Type B pancreatic cell (in vitro differentiated cells): ENCODE measurements at places on chromosomes 2 and 18. TPM values are rescaled to one million over a fixed set of nuclear protein-coding genes. Genes with fewer than 3 reads are reported as not detected.

DNA sequence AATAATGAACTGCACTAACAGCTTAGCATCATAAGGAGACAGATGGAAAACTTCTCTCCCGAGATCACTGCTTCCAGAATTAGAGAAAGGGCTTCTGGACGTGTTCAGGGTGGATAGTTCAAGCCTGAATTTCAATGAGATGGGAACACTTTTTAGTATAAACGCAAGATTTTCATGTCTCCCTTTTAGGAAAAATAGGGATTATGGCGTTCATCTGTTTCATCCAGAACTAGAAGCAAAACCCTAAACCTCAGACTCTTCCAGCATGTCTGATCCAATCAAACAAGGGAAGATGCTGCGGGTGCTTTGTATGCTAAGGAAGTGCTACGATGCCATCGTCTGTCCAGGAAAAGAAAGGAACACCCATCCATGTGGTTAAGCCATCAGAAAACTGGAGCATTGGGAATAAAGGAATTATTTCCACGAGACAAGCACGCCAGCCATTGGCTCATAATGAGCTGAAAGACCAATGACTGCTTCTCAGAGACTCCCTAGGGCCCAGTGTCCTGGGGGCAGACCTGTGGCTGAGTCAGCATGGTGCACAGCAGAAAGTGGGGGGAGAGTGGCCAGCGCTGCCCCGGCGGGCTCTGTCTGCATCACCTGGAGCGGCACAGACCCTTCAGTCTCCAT is 65.9 kb upstream of the AFF3 start:
- no peak overlapping the region for H3K27ac ChIP-seq
- H3K36me3 ChIP-seq, result no peaks in the 10 kb centered on the region
- peaks cover 11% of the 10 kb centered on the region for H3K27me3 ChIP-seq
- DNase-seq, result no peak
- no peak overlapping the region for H3K4me3 ChIP-seq

GRCh38 chr2:25176541-25177181 is 8.3 kb upstream of the POMC start:
- H3K4me3 ChIP-seq, result no peak overlapping the region
- DNase-seq, result no peak
- peaks cover 11% of the 10 kb centered on the region for H3K4me1 ChIP-seq
- H3K27me3 ChIP-seq, result peaks cover 37% of the 10 kb centered on the region
- H3K27ac ChIP-seq, result no peak overlapping the region
- no peaks in the 10 kb centered on the region for H3K36me3 ChIP-seq

The GPC1 gene
- total RNA-seq, result 58.0 and 78.0 TPM in 2 replicates

DNA sequence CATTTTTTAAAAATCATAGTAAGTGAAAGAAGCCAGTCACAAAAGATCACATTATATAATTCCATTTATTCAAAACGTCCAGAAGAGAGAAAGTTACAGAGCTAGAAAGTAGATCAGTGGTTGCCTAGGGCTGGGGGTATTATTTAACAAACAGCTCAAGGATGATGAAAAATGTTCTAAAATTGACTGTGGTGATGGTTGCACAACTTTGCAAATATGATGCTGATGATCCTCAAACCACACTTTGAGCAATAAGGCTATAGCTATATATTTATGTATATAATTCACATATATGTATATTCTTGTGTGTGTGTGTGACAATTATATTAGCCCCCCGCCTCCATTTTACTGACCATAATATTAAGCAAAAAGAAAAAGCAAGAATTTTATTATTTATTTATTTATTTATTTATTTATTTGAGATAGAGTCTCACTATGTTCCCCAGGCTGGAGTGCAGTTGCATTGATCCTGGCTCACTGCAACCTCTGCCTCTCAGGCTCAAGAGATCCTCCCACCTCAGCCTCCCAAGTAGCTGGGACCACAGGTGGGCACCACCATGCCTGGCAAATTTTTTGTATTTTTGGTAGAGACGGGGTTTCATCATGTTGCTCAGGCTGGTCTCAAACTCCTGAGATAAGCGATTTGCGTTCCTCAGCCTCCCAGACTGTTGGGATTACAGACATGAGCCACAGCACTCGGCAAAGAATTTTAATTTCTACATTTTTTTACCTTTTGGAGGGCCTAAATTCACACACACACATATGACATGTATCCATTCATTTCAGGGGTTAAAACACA is 1.9 kb downstream of the WDR12 start:
- DNase-seq, result no peak
- H3K27me3 ChIP-seq, result no peaks in the 10 kb centered on the region
- H3K4me3 ChIP-seq, result peak overlapping the region; percentile 99
- peaks cover 25% of the 10 kb centered on the region for H3K36me3 ChIP-seq
- H3K27ac ChIP-seq, result no peak overlapping the region

DNA sequence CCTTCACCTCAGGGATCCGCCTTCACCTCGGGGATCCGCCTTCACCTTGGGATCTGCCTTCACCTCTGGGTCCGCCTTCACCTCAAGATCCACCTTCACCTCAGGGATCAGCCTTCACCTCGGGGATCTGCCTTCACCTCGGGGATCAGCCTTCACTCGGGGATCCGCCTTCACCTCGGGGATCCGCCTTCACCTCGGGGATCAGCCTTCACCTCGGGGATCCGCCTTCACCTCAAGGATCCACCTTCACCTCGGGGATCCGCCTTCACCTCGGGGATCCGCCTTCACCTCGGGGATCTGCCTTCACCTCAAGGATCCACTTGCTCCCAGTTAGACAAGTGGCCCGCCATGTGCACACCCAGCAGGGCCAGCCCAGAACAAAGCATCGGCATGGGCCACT is 7.3 kb downstream of the KIF1A start:
- H3K4me1 ChIP-seq, result no peaks in the 10 kb centered on the region
- peak; percentile 66 for DNase-seq
- no peak overlapping the region for H3K27ac ChIP-seq
- no peak overlapping the region for H3K4me3 ChIP-seq

- peaks cover 5% of the 10 kb centered on the region for H3K4me1 ChIP-seq
- no peaks in the 10 kb centered on the region for H3K27me3 ChIP-seq
- H3K27ac ChIP-seq, result no peak overlapping the region
- no peak overlapping the region for H3K4me3 ChIP-seq
Observed at GRCh38 chr2:62783679-62784078, 78.2 kb downstream of the EHBP1 start.

GRCh38 chr2:108634011-108634410 is 85.3 kb upstream of the RANBP2 start:
- no peak overlapping the region for H3K27ac ChIP-seq
- H3K36me3 ChIP-seq, result no peaks in the 10 kb centered on the region
- no peaks in the 10 kb centered on the region for H3K27me3 ChIP-seq
- H3K4me1 ChIP-seq, result peaks cover 36% of the 10 kb centered on the region

- no peaks in the 10 kb centered on the region for H3K27me3 ChIP-seq
- no peaks in the 10 kb centered on the region for H3K4me1 ChIP-seq
- H3K36me3 ChIP-seq, result no peaks in the 10 kb centered on the region
- no peak overlapping the region for H3K27ac ChIP-seq
- H3K4me3 ChIP-seq, result no peak overlapping the region
Observed at GRCh38 chr18:67682516-67682915, 166.0 kb upstream of the DSEL start.

- no peak for DNase-seq
- no peak overlapping the region for H3K4me3 ChIP-seq
- peaks cover 8% of the 10 kb centered on the region for H3K4me1 ChIP-seq
- no peaks in the 10 kb centered on the region for H3K27me3 ChIP-seq
Observed at GRCh38 chr18:59954241-59954640, 54.4 kb downstream of the PMAIP1 start.

The DYSF gene
- total RNA-seq, result 1.7 and 4.2 TPM in 2 replicates

- H3K4me3 ChIP-seq, result no peak overlapping the region
- peaks cover 12% of the 10 kb centered on the region for H3K4me1 ChIP-seq
- DNase-seq, result no peak
- no peaks in the 10 kb centered on the region for H3K27me3 ChIP-seq
- no peaks in the 10 kb centered on the region for H3K36me3 ChIP-seq
- H3K27ac ChIP-seq, result no peak overlapping the region
Observed at GRCh38 chr2:71562518-71562917, 109.2 kb downstream of the DYSF start.

- no peak overlapping the region for H3K4me3 ChIP-seq
- H3K27ac ChIP-seq, result no peak overlapping the region
- H3K27me3 ChIP-seq, result no peaks in the 10 kb centered on the region
- H3K4me1 ChIP-seq, result no peaks in the 10 kb centered on the region
- DNase-seq, result no peak
Observed at GRCh38 chr2:157059036-157059435, 198.5 kb upstream of the GALNT5 start.

DNA sequence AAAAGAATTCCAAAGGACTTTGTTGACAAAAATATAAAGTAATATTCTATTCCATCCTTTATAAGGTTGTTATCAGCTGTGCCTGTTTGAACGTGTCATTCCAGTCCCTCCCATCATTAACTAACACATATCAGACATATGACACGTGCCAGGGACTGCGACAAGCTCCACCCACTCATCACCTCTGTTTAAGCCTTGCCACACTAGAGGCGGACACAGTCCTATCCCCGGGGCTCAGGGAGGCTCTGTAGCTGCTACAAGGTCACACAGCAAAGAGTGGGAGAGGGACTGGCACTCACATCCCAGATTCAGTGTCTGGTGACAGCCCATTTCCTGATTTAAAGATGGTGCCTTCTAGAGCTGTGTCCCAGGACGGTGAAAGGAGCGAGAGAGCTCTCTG is 30.0 kb downstream of the TBC1D8 start:
- peaks cover 3% of the 10 kb centered on the region for H3K36me3 ChIP-seq
- no peak overlapping the region for H3K4me3 ChIP-seq
- peaks cover 37% of the 10 kb centered on the region for H3K4me1 ChIP-seq
- H3K27me3 ChIP-seq, result no peaks in the 10 kb centered on the region
- DNase-seq, result no peak

The VWC2L gene
- total RNA-seq, result 0.17 and 0.31 TPM in 2 replicates

GRCh38 chr2:200417366-200417765 is 92.5 kb downstream of the KCTD18 start:
- H3K36me3 ChIP-seq, result peaks cover 34% of the 10 kb centered on the region
- peaks cover 5% of the 10 kb centered on the region for H3K4me1 ChIP-seq
- DNase-seq, result no peak
- no peak overlapping the region for H3K4me3 ChIP-seq

GRCh38 chr2:12207491-12207890 is 461.1 kb downstream of the LPIN1 start:
- no peak overlapping the region for H3K27ac ChIP-seq
- H3K27me3 ChIP-seq, result peaks cover 9% of the 10 kb centered on the region
- no peaks in the 10 kb centered on the region for H3K36me3 ChIP-seq
- no peak overlapping the region for H3K4me3 ChIP-seq
- H3K4me1 ChIP-seq, result peaks cover 11% of the 10 kb centered on the region

DNA sequence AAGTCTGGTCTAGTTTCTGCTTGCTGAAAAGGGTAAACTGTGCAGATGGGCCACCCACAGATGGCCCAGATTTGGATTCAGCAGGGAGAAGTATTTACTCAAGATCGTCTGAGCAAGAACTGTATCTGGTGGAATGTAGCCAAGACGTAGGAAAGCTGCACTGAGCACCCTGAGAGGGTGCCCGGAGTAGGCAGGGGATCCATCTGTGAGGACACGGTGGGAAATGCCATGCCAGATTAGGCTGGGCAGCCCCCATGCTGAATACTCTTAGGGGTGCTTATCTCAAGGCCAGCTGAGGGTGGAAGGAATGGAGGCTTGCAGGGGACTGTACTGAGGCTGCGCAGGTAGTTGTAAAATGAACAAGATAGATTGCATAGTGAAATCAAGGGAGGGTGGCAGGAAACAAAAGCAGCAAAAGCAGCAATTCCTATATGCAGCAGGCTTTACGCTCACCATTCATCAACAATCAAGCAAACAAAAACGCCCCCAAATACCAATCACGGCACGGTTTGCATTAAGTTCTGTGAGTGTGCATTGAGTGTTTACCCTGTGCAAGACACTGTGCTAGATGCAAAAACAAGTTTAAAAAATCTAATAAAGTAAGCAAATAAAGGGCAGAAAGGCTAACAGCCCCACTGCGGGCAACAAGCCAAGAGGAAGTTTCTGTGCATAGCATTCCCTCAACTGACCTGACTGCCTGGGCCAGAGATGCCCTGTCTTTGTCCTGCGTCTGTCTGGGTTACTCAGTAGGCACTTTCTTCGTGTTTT is 32.2 kb upstream of the LPIN2 start:
- DNase-seq, result no peak
- H3K27ac ChIP-seq, result peak overlapping the region; percentile 80
- peaks cover 41% of the 10 kb centered on the region for H3K4me1 ChIP-seq
- H3K36me3 ChIP-seq, result no peaks in the 10 kb centered on the region

DNA sequence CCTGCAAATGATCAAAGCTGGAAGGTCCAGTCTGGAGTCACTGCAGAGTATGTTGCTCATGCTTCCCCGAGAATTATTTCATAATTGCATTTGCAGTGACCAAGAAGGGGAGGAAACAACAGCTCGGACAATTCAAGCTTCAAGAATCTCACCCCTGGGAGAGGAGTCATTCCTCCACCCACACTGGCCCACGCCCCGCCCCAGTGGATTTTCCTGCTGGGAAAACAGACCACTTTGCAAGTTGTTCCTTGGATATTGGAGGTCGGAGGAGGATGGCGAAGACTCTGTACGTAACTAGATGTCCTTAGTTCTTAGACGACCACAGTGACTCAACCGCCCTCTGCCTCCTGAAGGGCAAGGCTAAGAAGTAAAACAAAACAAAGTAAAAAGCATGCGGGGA is 159.4 kb downstream of the TPO start:
- peaks cover 24% of the 10 kb centered on the region for H3K27me3 ChIP-seq
- H3K4me1 ChIP-seq, result no peaks in the 10 kb centered on the region
- H3K36me3 ChIP-seq, result no peaks in the 10 kb centered on the region

- no peak overlapping the region for H3K27ac ChIP-seq
- DNase-seq, result no peak
- H3K4me1 ChIP-seq, result no peaks in the 10 kb centered on the region
- no peaks in the 10 kb centered on the region for H3K27me3 ChIP-seq
- no peak overlapping the region for H3K4me3 ChIP-seq
Observed at GRCh38 chr2:200929334-200930249, 33.9 kb downstream of the ORC2 start.
